T-helper 17 cell (primary cell): ENCODE measurements at places on chromosomes 7 and 10.

GRCh38 chr7:46957195-46957594 is 624.7 kb downstream of the TNS3 start:
- DNase-seq = no peak

DNA sequence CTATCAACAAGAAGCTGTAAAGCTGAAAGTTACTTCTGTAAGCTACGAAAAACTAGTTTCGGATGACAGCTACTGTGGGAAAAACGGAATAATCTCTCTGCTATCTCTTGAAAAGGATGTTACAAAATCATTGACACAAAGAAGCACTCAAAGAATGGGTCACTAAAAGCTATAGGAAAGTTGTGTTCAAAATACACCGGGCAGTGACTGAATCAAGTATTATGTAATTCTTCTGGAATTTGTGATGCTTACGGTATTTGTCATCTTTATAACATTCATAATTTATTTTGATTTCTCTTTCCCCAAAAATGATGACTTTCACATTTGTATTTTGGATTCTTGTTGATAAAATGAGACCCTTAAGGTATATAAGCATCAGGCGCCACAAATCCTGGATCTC is 112.1 kb upstream of the KLF6 start:
- no peak for DNase-seq

GRCh38 chr10:21352886-21353285 is 172.6 kb downstream of the SKIDA1 start:
- DNase-seq = no peak

GRCh38 chr10:97207756-97208346 is 22.1 kb upstream of the SLIT1 start:
- no peak for DNase-seq

DNA sequence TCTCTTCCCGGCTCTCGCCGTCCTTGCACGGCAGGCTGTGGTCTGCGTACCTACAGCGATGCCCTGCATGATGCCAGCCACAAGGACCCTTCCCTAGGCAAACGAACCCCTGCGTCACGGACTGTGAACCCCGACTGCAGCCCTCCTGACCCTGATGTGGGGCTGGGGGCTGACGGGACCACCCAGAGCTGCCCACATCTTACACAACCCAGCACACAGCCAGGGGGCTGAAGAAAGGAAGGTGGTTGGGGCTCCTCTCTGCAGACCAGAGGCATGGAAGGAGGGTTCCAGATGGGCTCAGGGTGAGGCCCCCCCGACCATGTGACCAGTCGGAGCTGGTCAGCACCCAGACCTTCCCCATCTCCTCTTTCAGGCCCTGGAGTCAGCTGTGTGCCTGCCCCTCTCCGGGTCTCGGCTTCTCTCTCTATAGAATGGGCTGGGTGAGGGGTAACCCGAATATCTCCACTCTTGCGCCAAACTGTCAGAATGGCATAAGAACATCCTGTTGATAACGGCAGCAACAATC is 41.4 kb downstream of the EBF3 start:
- DNase-seq = no peak

DNA sequence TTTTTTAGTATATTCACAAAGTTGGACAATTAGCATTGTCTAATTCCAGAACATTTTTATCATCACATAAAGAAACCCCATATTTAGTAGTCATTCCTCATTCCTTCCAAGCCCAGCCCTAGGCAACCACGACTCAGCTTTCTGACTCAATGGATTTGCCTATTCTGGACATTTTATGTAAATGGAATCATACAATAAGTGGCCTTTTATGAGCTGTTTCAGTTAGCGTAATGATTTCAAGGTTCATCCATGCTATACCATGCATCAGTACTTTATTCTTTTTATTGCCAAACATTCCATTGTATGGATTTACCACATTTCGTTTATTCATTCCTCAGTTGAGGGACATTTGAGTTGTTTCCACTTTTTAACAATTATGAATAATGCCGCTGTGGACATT is 249.2 kb downstream of the DYNC1I1 start:
- DNase-seq = no peak

GRCh38 chr10:25101461-25102146 is 73.2 kb upstream of the GPR158 start:
- DNase-seq = no peak

DNA sequence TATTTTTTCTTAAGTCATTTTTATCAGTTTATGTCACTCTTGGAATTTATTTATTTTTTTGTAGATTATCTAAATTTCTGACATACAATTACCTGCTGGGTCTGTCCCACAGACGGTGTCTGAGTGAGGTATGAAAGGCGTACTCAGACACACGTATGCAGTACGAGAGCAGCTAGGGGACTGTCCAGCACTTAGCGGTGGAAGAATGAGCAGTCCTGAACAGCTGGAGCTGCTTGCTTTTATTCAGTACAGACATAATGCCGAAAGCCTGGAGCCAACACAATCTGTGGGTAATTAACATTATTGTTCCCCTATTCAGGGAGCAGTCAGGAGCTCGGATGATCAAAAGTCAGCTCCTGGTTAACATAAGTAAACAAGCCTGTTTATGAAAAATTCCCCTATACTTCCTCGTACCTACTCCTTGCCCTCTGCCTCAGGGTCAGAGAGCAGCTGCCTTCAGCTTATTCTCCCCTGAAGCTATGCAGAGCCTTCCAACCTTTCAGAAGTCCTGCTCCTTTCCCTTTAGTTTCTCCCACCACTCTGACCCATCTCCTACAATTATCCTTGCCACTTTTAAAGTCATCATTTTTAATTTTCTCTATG is 488.0 kb upstream of the POM121L12 start:
- no peak for DNase-seq

GRCh38 chr10:70621503-70622078 is 19.1 kb upstream of the PRF1 start:
- no peak for DNase-seq

- no peak for DNase-seq
Measured at GRCh38 chr7:26863518-26864308, 677 bp downstream of the SKAP2 start.

GRCh38 chr7:157926107-157926506 is 589.3 kb downstream of the DNAJB6 start:
- DNase-seq = no peak

DNA sequence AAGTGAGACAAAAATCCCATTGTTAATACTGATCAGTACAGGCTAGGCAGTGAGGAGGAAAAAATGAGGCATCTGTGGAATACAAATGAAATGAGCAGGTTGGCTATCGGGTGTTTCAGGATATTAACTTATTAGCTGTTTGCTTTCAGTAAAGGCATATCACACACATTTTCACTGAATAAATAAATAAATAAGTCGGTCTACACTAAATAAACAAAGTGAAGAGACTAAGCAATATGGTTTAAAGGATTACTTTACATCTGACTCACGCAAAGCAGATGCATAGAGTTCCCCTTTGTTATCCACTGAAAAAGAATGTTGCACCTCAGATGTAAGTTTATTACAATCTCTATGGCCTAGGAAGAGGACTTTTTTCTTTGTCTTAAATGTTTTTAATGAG is 6.3 kb upstream of the SEMA3A start:
- DNase-seq = no peak

DNA sequence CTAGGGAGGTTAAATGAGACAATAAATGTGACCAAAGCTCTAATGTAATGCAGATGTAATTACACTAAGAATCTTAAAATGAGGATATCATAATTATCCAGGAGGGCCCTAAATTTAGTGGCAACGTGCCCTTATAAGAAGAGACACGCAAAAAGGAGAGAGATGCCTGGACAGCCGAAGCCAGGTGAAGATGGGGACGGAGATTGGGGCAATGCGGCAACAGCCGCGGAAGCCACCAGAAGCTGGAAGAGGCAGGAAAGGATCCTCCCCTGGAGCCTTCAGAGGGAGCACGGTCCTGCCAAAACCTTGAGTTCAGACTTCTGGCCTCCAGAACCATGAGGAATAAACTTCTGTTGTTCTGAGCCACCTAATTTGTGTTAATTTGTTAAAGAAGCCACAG is 25.3 kb upstream of the C10orf71 start:
- DNase-seq = no peak

DNA sequence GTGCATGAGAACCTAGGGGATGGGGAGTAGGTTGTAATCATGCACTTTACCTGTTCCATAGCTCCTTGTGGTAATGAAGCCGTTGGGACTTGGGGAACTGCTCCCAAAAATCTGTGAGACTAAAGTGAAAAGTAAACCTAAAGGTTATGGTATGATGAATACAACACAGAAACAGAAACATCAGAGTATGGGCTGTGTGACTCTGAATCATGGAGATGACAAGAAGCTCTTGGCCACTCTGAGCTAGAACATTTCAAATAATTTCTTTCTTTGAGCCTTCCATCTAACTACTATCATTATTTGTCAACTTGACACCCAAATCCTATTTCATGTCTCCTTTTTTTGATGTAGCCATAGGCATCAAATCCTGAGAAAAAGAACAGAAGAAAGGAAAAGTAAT is 2.9 kb downstream of the CLEC5A start:
- no peak for DNase-seq

GRCh38 chr7:82175319-82175718 is 268.3 kb downstream of the CACNA2D1 start:
- no peak for DNase-seq
